Activated CD4-positive, alpha-beta T cell treated with anti-CD3 and anti-CD28 coated beads for 4 hours (primary cell): ENCODE measurements at places on chromosomes 5 and 9.

- DNase-seq, result no peak
These were observed 57.2 kb upstream of the HAPLN1 start for GRCh38 chr5:83777856-83778255.

GRCh38 chr5:15634591-15635288, 134.8 kb downstream of the FBXL7 start:
- DNase-seq, result no peak

GRCh38 chr9:33416996-33417395, 14.6 kb upstream of the AQP7 start:
- DNase-seq, result peak; percentile 42

- no peak for DNase-seq
These were observed 62.7 kb upstream of the MEGF10 start for GRCh38 chr5:127227881-127228280.
